Activated CD8-positive, alpha-beta memory T cell treated with anti-CD3 and anti-CD28 coated beads, Interleukin-2, amount 10 ng/mL, durations not matched to agents 7 days and 5 days (primary cell): ENCODE measurements at places on chromosomes 7 and 10. TPM values are rescaled to one million over a fixed set of nuclear protein-coding genes. Genes with fewer than 3 reads are reported as not detected.

GRCh38 chr10:4033341-4033896 lies 248.4 kb upstream of the KLF6 start:
- DNase-seq: no peak

The CYP26C1 gene
- total RNA-seq: 0.05 TPM

The TMEM213 gene
- total RNA-seq: 0.06 TPM

The OR2A1 gene
- not detected for total RNA-seq
